ENCODE measurements at places on chromosomes 5 and 9.

GRCh38 chr5:114859438-114859735 lies 310.3 kb downstream of the TRIM36 start:
- no peak for DNase-seq

GRCh38 chr5:154524181-154524580 lies 46.2 kb upstream of the HAND1 start:
- no peak for DNase-seq

- no peak for DNase-seq
These were observed 88.9 kb upstream of the CACNA1B start for GRCh38 chr9:137788561-137789294.

- no peak for DNase-seq
These were observed 72.8 kb upstream of the EFNA5 start for GRCh38 chr5:107743373-107744000.

GRCh38 chr9:37617161-37617560 lies 24.8 kb upstream of the TOMM5 start:
- no peak for DNase-seq

GRCh38 chr5:89218364-89218763 lies 335.4 kb upstream of the MEF2C start:
- no peak for DNase-seq

- no peak for DNase-seq
These were observed 191.2 kb downstream of the PALM2AKAP2 start for GRCh38 chr9:109971226-109971625.

DNA sequence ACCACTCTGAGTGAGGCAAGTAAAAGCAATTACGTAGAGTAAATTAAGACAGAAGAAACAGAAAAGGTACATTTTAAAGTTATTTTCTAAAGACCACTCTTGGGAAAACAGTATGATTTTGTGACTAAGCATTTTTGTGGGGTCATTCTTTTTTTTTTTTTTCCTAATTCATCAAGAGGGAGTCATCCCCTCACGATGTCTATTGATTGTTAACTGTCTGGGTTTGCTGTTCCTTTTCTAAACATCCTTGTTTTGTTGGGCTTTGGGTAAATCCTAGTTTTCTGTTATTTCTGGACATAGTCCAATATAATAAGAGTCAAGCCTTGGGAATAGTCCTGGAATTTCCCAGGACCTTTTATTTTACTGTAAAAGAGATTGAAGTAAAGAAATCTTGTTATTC lies 63.8 kb downstream of the ANKRD55 start:
- DNase-seq, result no peak

DNA sequence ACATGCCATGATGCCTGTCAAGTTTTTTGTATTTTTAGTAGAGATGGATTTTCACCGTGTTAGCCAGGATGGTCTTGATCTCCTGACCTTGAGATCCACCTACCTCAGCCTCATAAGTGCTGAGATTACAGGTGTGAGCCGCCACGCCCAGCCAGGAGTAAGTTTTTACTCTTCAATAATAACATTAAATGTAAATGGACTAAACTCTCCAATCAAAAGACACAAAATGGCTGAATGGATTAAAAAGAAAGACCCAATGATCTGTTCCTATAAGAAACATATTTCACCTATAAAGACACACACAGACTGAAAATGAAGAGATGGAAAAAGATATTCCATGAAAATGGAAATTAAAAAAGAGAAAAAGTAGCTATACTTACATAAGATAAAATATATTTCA lies 37.2 kb upstream of the ISOC1 start:
- no peak for DNase-seq

DNA sequence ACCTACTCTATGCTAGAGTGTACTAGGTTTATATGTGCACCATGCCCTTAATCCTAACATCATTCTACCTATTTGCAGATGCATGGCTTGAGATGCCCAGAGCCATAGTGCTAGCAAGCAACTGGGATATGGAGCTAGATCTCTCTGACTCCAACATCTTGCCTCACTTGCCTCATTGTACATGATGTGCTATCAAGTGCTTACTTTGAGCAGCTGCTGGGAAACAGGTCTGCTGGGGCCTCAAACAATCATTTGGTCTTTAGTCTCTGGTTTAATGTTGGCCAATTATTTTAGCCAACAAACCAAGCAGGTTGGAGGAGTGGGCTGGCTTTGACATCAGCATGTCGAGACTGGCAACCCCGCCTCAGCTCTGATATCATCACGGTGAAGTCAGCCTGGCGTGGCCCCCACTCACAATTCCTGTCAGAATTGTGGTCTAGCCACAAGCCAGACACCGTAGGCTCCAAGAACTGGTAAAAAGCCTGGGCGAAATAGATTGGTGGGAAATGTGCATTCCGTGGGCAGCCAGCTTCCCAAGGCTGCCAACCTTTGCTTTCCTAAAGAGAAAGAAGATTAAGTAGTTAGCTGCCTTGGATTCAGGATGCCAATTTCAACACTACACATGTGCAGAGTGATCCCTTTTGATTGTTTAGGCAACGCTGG lies 21.1 kb upstream of the GAS1 start:
- no peak for DNase-seq

DNA sequence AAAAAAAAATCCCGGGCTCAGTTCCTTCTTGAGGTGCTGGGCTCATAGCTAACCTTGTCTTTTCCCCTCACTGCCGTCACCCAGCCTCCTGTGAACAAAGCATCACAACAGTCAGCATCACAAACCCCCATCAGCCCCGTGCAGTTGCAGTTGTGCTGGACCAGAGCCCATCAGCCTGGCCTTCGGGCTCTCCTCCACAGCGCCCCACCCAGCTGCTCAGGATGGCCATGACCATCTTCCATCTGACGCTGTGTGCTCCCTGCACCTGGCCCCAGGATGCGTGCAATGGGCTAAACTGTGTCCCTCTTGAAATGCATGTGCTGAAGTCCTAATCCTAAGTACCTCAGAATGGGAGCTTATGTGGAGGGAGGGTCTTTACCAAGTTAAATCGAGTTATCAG lies 48.1 kb downstream of the NSUN2 start:
- DNase-seq, result no peak

- DNase-seq, result no peak
These were observed 192.5 kb upstream of the PANK3 start for GRCh38 chr5:168771678-168772077.

DNA sequence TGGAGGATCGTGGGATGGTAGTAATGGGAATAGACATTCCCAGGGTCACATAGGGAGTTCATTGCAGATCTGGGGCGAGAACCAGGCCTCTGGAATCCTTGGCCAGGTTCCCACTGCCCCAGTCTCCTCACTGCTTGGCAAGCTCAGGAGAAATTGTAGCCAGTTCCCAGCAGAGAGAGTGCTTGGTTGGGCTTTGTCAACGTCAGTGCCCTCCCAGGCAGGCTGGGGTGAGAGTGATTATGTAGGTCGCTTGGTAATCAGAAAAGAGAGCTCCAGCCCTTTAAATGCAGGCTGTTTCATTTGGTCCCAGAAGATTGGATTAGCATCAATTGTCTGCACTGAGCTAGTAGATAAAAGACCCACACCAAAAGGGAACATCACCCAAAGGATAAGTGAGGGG lies 51.8 kb upstream of the GALNT10 start:
- DNase-seq, result no peak

GRCh38 chr5:90248640-90249039 lies 160.9 kb downstream of the CETN3 start:
- DNase-seq, result no peak

GRCh38 chr5:125411744-125412560 lies 665.5 kb upstream of the ZNF608 start:
- DNase-seq, result no peak

- DNase-seq, result no peak
These were observed 27.3 kb upstream of the CFAP157 start for GRCh38 chr9:127679506-127679905.

- peak; percentile 32 for DNase-seq
These were observed 5.9 kb upstream of the RHOBTB3 start for GRCh38 chr5:95725071-95725820.

- DNase-seq, result no peak
These were observed 15.4 kb upstream of the RASA1 start for GRCh38 chr5:87252283-87252605.

- DNase-seq, result no peak
These were observed 151.0 kb downstream of the PJA2 start for GRCh38 chr5:109258755-109259154.

- no peak for DNase-seq
These were observed 131.8 kb upstream of the SLC12A2 start for GRCh38 chr5:127951791-127952190.

DNA sequence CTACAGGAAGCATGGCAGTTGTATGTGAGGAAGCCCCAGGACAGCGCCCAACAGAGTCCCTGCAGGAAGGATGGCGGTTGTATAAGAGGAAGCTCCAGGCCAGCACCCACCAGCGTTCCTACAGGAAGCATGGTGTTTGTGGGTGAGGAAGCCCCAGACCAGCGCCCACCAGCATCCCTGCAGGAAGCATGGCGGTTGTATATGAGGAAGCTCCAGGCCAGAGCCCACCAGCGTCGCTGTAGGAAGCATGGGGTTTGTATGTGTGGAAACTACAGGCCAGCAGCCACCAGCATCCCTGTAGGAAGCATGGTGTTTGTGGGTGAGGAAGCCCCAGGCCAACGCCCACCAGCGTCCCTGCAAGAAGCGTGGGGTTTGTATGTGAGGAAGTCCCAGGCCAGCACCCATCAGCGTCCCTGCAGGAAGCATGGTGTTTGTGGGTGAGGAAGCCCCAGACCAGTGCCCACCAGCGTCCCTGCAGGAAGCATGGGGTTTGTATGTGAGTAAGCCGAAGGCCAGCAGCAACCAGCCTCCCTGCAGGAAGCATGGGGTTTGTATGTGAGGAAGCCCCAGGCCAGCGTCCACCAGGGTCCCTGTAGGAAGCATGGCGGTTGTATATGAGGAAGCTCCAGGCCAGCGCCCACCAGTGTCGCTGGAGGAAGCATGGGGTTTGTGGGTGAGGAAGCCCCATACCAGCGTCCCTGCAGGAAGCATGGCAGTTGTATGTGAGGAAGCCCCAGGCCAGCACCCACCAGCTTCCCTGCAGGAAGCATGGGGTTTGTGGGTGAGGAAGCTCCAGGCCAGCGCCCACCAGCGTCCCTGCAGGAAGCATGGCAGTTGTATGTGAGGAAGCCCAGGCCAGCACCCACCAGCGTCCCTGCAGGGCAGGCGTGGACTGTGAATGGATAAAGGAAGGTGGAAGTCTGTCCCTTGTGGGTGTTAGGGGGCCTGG lies 79.0 kb downstream of the DAP start:
- DNase-seq, result no peak

- DNase-seq, result no peak
These were observed 92.1 kb downstream of the LMNB1 start for GRCh38 chr5:126869005-126869451.

DNA sequence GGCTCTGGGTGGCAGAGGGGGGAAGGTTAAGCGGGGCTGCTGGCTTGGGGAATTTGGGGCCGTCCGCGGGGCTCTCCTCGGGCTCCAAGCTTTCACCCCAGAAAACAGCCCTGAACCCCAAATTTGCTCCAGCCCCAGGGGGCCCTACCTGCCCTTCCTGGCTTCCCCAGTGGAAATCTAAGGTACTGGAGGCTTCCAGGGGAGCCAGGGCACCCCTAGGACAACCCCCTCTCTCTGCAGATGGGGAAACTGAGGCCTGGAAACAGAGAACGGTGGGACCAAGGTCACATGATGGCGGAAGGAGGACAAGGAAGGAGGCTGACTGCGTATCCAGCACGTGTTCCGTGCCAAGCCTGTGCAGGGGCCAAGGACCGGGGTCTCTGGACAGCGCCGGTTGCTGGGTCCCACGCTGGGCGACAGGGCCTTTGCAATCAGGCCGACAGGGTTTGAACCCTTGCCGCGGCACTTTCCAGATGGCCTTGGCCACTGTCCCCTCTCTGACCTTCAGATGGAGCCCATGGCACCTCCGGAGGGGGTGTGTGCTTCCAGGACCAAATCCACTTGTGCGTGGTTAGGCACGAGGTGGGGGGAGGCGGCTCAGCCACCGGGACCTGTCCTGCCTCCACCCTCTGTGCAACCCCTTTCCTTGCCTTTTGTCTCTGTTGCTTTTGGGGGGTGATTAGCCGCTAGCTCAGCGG lies 183.1 kb downstream of the C9orf50 start:
- no peak for DNase-seq

DNA sequence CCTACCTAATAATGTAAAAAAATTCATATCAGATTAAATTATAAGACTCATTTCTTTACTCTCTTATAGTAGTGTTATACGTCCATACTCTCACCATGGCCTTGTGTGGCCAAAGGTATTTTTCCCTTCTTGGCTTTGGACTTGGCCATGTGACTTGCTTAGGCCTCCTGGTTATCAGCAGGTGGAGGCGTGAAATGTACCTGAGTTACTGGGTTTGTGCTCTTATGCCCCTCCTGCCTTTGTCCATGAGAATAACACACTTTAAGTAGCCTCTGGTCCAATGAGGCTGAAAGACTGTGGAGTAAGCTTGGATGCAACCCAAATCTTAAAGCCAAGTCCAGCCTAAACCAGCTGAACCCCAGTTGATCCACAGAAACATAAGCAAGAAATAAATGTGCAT lies 68.7 kb downstream of the RETREG1 start:
- DNase-seq, result no peak

- no peak for DNase-seq
These were observed 111.8 kb upstream of the ADAMTSL1 start for GRCh38 chr9:18362166-18362565.

GRCh38 chr5:21661184-21661583 lies 1192.0 kb downstream of the CDH12 start:
- DNase-seq, result no peak

- no peak for DNase-seq
These were observed 22.3 kb upstream of the TAL2 start for GRCh38 chr9:105639936-105640335.

DNA sequence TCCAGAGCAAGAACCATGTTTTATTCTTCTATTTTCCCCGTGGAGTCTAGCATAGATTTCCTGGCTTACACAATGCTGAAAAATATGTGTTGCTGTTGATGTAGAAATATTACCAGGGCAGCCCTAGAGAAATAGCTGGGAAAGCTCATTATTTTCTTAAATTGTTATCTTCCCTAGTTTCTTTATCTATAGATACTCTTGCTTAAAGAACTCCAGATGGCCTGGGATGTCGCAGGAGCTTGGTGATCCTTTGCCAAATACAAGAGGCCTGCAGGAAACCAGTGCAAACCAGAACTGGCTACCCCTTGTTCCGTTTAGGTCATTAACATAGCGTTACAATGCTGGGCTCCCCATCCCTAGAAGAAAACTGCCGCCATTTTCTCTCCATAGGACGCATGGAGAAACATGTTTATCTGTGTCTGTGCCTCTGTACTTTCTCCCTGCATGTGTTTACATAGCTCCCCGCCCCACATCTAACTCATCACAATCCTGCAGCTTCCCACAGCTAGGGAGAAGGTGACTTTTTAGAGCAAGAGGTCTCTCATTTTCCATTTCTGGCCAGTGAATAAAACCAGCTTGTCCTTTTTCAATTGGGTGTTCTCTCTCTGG lies 6.4 kb downstream of the PRLR start:
- no peak for DNase-seq
